HTR-8/SVneo (cell line): ENCODE measurements at places on chromosomes 16 and 17.

GRCh38 chr17:40473573-40474365, 27.7 kb downstream of the TNS4 start:
- no peak for DNase-seq

- DNase-seq = peak; percentile 79
Observed at GRCh38 chr16:74862743-74863244, 88.2 kb upstream of the FA2H start.

- DNase-seq = no peak
Observed at GRCh38 chr17:11739848-11740247, 141.6 kb downstream of the DNAH9 start.

- no peak for DNase-seq
Observed at GRCh38 chr17:69732272-69732918, 317.9 kb downstream of the MAP2K6 start.

GRCh38 chr17:43092901-43093300, 32.3 kb downstream of the BRCA1 start:
- DNase-seq = no peak

- no peak for DNase-seq
Observed at GRCh38 chr16:57307365-57307764, 22.9 kb upstream of the PLLP start.

GRCh38 chr17:69690531-69690930, 276.0 kb downstream of the MAP2K6 start:
- DNase-seq = no peak
